ENCODE measurements at places on chromosomes 1 and 21. TPM values are rescaled to one million over a fixed set of nuclear protein-coding genes. Genes with fewer than 3 reads are reported as not detected.

Gene RPE65
- total RNA-seq = not detected

Gene ERG
- 118 TPM for total RNA-seq

GRCh38 chr1:203512517-203512847, 18.5 kb downstream of the OPTC start:
- DNase-seq = no peak

GRCh38 chr1:80523861-80524260, 1276.9 kb upstream of the ADGRL2 start:
- no peak for DNase-seq

DNA sequence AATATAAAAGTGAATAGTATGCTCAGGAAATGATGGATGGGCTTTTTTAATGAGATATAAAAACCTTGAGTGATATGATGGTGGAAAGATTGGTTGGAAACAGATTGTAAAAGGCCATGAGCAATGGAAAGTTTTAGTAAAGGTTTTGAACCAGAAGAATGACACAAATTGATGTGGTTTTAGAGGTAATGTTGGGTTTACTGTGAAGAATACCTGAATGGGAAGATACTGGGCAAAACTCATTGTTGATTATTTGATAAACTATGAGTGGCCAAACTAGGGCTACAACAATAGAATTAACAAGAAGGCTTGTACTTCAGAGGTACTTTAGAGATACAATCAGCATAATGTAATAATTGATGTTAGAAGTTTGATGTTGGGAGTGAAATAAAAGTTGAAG, 108.5 kb downstream of the PTGS2 start:
- DNase-seq = no peak

Gene FCRL6
- total RNA-seq = not detected

DNA sequence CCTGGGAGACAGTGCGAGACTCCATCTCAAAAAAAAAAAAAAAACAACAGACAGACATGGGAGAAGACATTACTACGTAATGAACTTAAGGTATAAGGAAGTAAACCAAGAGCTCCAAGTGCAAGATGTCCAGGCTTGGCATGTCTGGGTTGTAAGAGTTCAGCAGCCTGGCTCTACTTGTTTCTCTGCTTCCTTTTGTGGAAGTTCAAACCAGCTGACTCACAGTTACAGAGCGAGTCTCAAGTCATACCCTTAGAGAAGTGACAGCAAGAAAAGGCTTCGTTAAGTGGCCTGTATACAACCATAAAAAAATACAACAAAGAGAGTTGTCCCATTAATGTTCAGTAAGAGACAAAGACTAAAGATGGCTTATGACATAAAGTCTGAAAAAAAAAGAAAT, 1.3 kb downstream of the RIT1 start:
- DNase-seq = no peak

- no peak for DNase-seq
Observed at GRCh38 chr1:209040351-209040750, 543.2 kb upstream of the CAMK1G start.

DNA sequence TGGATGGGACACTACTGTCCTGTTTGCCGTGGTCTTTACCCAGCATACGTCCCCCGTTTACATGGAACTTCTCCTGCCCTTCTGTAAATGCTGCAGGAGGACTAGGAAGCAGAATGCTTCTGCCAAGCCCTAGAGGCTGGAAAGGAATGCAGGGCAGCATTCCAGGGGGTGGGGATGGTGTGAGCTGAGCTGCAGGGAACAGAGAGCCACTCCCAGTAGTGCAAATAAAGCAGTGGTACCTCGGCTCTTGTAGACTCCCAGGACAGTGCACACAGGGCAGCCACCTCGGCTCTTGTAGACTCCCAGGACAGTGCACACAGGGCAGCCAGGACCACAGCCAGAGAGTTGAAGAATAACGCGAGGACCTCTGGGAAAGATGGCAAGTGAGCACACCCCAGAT, 35.4 kb downstream of the PTPRU start:
- DNase-seq = no peak

Gene LAPTM5
- 82.2 TPM for total RNA-seq

- DNase-seq = no peak
Observed at GRCh38 chr1:95863086-95863485, 629.1 kb downstream of the RWDD3 start.

- DNase-seq = no peak
Observed at GRCh38 chr21:34781526-34781925, 112.7 kb downstream of the CLIC6 start.

DNA sequence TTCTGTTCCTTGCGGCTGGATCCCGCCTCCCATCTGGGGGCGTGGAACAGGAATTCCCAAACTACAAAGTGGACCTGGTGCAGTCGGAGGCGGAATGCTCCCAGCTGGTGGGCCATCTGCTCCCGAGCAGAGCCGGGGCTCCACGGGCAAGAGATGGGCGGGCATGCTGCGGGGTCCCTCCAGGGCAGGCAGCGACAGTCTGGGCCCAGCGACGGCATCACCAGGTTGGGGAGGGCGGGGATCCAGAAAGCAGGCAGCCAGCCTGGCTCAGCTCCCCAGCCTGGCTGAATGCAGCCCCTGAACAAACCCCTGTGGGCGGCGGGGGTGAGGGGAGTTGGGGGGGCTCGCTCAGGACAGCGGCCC, 3.6 kb downstream of the MEGF6 start:
- DNase-seq = no peak

Gene KRTAP19-6
- not detected for total RNA-seq

DNA sequence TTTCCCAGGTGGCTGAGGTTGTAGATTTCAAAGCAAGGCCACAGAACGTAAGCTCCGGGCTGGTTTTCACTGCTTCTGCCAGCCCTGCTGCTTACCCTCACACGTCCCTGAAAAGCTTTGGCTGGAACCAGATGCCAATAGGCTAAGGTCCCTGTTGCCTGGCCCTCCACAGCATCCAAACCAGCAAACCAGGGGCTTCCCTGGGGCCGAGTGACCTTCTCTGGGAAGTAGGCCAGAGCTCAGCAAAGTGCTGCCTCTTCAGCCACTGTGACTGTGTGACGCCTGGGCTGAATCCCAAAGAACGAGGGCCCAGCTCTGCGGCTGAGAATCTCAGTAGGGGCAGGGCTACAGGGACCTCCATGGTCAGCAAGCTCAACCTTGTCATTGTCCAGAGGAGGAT, 28.9 kb upstream of the RBM15 start:
- DNase-seq = no peak

DNA sequence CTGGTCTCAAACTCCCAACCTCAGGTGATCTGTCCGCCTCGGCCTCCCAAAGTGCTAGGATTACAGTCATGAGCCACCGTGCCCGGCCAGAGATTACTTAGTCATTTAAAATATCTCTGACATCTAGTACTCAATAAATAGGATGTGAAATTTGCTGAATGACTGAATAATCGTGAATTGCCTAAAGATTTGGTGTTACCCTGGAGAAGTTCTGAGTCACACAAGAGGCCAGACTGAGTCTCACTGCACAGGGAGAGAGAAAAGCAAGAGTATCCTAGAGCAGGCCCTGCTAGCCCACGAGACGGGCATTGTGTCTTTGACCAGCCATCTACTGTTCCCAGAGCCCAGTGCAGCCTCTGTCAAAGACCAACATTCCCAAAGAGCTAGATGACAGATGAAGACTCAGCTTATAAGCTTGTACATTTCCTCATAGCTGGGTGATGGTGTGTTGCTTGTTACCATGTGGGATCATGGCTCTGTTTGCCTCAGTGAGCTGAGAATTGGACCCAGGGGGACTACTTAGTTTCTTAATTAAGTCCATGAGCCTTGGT, 5.6 kb upstream of the EIF4G3 start:
- DNase-seq = no peak

DNA sequence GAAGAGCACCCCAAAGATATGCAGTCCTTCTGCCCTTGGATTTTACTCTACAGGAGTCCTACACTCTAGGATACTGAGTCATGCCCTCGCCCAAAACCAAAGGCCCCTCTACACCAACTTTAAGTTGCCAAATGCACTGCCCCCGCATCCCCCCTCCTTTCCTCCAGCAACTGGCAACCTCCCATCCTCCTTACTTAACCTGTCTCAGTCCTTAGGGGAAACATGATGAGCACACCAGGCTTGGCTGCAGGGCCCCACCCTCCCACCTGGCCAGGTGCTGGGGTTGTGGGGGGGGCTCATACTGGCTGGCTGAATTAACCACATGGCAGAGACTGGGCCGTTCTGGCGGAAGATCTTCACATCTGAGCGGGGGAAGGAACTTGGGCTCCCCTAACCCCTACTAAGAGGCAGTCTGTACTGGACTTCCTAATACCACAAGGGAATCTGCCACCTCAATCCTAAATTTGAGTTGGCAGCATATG, 1.2 kb downstream of the HDGF start:
- no peak for DNase-seq

DNA sequence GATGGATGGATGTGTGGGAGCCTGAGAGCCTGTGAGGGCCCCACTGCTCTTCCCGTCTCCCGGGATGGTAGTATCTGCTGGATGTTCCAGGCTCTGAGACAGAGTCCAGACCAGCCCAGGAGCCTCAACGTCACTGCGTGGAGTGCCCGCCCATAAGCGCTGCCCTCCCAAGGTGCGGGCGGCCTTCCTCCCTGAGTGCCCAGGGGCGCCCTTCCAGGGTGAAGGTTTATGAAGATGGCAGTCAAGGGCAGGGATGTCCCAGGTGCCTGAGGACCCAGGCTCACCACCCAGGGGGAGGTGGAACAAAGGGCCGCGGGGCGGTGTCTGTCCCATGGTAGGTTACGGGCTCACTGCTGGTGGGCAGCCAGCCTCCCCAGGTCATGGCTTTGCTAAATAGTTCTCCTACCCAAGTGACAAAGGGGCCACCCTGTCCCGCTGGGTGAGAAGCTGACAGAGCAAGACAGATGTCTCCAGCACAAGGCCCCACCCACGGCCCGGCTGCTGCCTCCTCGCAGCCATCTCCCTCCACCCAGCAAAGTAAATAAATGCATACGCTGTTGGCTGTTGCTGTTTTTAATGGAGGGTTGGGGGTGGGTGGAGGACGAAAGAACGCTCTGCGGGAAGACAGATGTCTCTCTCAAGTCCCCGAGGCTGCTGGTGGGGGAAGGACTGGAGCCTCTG, 9.0 kb upstream of the GPR153 start:
- DNase-seq = no peak

Gene LCK
- total RNA-seq = 1.1 TPM

DNA sequence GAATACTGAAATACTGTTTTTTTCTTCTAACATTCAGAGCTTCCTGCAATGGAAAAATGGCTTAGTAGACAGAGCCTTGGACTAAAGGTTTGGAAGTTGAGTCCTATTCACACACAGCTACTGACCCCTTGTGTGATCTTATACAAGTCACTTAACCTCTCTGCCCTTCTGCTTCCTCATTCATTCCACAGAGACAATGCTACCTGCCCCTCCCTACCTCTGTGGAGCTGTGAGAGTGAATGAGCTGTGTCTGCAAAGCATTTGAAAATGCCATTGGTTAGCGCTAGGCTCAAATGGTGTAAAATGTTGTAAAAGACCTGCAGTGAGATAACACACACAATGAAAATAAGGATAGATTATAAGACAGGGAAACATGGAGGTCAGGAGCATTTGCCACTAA, 214.4 kb downstream of the BARHL2 start:
- no peak for DNase-seq

DNA sequence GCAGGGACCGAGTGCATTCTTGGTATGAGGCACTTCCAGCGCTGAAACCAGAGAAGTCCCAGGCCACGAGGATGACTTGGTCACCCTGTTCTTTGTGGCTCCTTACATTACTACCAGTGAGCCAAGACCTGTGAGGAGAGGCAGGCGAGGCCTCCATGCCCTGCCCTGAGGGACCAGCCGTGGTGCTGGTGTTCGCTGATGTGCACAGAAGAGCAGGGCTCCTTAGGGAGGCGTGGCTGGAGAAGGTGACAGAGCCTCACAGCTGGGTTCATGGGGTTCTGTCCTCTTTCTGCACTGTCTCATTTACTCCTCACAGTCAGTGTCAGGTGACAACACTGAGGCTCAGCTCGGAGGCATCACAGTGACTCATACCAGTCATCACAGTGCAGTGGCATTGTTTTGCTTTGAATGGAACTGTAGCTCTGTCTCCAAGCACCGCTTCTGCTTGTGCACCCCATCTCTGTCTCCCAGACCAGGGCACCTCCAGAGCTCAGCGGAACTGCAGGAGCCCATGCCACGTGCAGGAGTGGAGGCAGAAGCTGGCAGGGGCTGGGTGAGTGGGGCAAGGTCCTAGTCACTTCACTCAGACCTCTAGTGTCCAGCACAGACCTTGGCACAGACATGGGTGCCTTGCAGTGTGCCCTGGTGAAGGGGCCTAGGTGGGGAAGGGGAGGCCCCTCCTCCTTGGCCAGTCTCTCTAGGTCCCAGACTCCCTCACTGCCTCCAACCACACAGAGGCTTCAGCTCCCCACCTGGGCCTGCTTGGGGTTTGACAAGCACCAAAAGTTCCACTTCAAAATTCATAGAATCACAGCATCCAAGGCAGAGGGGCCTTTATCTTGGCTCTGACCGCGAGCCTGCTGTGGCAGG, 310.9 kb downstream of the MATN1 start:
- no peak for DNase-seq

Gene LMX1A
- not detected for total RNA-seq

DNA sequence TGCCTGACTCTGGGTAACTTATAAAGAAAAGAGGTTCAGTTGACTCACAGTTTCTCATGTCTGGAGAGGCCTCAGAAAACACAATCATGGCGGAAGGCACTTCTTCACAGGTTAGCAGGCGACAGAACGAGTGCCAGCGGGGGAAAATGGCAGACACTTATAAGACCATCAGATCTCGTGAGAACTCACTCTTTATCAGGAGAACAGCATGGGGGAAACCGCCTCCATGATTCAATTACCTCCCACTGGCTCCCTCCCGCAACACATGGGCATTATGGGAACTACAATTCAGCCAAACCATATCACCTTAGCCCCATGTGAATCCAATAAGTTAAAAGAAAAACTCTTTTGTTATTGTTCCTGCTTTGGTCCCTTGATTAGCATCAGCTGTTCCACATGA, 725.2 kb downstream of the LRRIQ3 start:
- no peak for DNase-seq

DNA sequence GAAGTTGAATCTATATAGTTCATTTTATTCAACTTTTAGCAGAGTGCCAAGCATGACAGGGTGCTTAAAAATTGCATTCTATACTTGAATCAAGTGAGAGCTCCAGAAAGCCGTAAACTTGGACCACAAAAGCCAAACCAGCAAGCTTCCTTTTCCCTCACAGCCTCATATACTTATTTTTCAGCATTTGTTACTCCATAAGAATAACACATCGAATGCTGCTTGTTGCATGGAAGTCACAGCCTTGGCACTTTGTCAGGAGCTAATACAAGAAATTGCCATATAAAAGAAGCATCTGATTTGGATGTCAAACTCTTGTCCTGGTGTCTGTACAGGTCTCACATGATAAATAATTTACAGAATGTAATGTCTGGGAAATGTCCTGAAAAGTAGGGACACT, 87.4 kb downstream of the PLXNA2 start:
- DNase-seq = no peak

- no peak for DNase-seq
Observed at GRCh38 chr1:174785510-174785909, 214.2 kb upstream of the CACYBP start.

GRCh38 chr21:20167059-20167458, 831.1 kb upstream of the NCAM2 start:
- DNase-seq = no peak

- no peak for DNase-seq
Observed at GRCh38 chr1:212700892-212701819, 1.5 kb upstream of the BATF3 start.

Data from glomerular endothelial cell (primary cell).